NCI-H1436 treated with DMSO at 0.1 percent for 48 hours (cell line): ENCODE measurements at places on chromosomes 7 and 10.

GRCh38 chr7:141563956-141564623, 12.9 kb downstream of the AGK start:
- no peak for DNase-seq

DNA sequence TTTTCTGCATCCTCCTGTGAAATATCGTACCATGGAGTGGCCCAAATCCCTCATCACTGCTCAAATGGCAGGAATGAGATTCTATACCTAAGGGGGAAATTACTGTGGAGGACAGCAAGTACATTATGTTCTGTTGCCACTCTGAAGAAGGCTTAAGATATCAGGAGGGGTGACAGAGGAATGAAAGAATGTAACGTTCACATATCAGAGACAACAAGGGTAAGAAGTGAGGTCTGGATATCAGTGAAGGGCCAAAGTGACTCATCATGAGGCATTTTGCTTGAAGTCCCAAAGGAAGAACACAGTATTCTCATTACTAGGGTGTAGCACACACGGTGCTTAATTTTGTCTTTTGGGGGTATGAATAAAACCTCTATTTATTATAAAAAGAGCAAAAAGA, 71.5 kb upstream of the SLC13A1 start:
- DNase-seq = no peak

GRCh38 chr7:134037991-134038390, 89.1 kb upstream of the LRGUK start:
- no peak for DNase-seq

DNA sequence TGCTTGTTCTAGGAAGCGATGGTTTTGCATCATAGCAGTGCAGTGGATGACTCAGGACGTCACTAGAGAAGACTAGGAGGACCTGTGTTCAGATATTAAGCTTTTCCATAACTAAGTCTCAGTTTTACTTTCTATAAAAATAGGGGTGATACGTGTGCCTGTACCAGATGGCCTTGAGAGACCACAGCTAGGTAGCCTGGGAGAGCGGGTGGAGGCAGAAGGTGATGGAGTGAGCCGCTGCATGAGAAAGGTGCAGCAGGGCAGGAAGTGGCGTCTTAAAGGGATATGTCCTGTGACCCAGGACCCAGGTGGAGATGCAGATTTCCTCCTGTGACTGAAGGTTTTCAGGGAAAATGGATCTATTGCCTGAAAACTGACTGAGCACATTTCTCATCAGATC, 304.9 kb downstream of the CDC14C start:
- no peak for DNase-seq

GRCh38 chr7:157318015-157318706, 18.6 kb upstream of the DNAJB6 start:
- no peak for DNase-seq

GRCh38 chr10:113135025-113135424, 185.0 kb downstream of the TCF7L2 start:
- no peak for DNase-seq

- DNase-seq = no peak
These were observed 210.5 kb downstream of the CSTF2T start for GRCh38 chr10:51488766-51489408.

DNA sequence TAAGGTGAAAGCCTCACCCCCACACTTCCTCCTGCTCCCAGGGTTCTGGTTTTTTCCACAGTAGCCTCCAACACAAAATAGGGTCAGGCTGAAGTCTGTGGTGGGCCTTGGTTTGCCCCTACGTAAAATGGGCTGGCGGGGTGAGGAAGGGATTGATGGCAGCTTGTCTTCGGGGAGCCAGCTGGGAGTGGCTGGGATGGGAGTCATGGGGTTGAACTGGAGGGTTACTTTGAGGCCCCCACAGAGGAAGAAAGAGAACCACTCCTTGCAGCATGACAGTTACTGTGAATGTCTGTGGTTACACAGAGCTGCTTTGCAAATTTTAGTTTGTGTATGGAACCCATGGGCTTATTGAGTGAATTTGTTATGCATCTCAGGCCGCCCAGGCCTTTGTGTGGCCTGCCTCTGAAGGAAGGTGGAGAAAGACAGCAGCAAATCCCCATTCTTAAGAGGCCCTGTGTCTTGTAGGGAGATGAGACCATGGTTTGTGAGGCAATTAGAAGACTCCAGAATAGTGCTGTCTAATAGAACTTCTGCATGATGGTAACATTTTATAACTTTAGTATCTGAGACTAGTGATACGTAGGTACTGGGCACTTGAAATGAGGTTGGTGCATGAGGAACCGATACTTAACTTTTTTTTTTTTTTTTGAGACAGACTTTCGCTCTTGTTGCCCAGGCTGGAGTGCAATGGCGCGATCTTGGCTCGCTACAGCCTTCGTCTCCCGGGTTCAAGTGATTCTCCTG, 8.1 kb downstream of the TRIM8 start:
- DNase-seq = no peak

DNA sequence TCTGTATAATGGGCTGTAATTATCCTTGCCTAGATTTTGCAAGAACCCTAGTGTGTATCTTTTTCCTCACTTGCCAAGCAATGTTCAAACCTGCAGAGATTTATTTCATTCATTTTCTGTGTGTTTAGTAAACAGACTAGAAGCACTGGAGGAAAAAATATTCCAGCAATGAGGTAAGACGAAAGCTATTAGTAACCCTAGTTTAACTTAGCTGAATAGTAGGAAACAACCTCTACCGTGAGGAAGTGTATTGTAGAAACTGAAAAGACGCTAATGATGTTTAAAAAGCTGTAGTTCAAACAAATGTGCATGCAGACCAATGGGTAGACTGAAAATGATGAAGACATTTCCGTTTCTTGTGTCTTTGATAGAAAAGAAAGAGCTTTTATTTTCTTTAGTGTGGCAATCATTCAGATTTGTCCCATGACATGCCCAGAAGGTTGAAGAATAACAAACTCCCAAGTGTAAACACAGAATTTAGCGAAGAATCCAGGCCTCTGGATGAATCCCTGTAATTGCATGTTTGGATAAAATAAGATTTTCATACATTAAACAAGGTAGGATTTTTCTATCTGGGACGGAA, 20.7 kb downstream of the CAV1 start:
- no peak for DNase-seq

DNA sequence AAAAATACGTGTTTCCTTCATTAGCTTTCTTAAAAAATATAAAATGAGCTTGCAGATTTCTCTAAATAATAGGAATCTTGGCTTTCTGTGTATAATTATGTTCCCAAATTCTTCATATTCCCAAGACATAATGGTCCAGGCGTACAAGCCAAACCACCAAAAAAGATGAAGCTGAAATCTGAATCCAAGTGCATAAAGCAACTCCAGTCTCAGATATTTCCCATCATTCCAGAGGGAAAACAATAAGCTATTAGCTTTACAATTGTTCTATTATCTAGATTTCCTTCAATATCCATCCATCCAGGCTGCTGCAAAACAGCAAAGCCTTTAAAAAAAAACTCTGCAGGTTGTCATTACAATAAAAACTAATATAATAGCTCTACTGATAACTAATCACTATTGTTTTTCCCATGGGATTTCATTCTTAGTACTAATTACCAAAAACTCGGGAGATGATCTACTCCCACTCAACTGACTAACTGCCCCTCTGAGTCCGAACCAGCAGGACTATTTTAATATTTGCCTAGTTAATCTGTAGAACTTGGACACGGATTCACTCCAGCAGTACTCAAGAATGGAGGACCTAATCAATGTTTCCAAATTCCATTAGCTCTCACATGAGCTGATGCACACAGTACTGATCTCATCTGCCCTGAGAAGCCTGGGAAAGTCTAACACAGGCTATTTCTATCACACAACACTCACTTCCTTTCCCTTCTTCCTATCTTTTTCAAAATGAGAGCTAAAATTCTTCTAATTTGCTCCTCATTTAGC, 108.9 kb upstream of the ASAH2 start:
- DNase-seq = no peak
